ENCODE measurements at places on chromosomes 11 and 22.

DNA sequence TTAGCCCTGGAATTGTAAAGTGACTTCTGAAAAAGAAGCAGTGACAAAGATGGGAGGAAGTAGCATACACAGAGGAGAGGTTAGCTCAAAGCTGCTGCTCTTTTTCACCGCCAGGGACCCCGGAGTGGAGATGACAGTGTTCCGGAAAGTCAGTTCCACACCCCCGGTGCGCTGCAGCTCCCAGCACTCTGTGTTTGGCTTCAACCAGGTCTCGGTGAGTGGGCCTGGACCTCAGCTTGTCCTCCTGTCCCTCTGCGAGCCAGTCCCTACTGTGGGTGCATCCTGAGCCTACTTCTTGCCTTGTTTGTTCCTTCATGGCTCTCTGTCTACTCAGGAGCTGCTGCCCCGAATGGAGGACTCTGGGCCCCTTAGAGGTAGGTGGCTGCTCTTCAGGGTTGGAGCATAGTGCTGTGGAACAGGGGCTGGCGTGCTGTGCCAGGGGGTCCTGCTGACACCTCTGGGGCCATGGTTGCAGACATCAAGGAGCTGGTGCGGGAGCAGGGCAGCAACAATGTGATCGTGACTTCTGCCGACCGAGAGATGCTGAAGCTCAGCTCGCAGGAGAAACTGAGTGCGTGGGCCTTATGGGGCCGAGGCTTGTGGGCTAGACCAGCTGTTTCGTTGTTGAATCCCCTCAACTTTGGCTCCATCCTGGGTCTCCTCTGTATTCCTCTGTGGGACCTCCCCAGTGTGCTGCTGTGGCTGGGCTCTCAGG is 1.7 kb downstream of the PCNX3 start:
- no peak for DNase-seq

DNA sequence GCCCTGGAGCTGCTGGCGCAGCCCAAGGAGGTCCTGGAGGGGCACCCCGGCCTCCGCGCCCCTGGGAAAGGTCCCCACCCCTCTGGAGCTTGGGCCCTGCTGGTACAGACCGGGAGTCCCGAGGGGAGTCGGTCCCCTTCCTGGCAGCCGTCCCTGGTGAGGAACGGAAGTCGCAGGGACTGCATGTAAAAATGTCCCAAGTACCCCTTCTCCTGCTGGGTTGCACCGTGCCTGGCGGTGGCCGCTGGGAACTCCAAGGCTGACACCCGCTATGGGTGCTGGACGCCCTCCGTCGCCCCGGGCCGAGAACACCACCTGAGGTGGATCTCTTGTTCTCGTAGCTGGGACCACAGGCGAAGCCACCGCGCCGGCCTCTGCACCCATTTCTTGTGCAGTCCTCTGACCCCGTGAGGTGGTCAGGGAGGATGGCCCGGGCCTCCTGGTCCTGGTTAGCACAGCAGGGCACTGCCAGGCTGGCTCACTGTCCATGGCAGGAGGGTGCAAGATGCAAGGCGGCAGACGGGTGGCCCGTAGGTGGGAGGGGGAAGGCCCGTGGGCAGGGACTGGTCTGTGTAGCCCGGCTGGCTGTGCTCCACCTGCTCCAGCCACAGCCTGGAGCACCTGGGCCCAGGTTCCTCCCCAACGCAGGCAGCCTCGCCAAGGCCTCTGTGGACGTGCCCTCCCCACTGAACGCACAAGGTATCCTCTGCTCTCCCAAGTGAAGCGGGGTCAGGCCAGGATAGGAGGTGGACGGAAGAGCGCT is 165.2 kb downstream of the IGLL1 start:
- no peak for DNase-seq

- peak; percentile 55 for DNase-seq
These were observed 271.8 kb downstream of the TBC1D22A start for GRCh38 chr22:47034076-47034808.

DNA sequence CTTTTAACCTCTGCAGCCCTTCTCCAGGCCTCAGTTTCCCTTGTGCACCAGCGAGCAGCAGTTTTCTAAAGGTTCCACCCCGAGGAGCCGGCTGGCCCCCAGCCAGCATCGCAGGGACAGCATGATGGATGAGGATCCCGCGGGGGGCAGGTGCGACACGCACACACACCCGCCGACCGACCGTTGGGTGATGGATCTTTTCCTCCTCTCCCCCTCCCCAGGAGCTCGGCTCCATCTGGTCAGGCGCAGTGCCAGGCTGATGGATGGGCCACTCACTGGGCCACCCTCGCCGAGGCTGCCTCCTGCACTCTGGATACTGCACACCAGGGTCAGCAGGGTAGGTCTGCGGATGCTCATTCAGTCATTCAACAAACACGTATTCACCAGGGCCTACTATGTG is 12.8 kb upstream of the CABP7 start:
- DNase-seq: peak; percentile 75

DNA sequence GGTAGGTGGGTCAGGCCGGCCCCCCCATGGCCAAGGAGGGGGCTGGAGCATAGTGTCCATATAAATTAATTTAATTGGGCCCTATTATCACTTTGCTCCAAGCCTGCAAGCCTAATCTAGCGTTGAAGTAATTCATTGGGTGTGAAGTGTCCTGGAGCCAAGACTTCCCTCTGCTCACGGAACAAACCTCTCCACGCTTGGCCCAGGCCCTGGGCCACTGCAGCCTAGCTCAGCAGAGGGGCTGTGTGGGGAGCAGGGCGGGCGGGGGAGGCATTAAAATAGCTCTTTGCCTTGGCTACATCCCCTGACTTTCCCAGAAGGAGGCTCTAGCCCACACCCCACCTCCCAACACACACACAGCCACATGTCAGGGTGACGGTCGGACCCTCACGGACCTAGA is 73.5 kb downstream of the THAP12 start:
- no peak for DNase-seq

DNA sequence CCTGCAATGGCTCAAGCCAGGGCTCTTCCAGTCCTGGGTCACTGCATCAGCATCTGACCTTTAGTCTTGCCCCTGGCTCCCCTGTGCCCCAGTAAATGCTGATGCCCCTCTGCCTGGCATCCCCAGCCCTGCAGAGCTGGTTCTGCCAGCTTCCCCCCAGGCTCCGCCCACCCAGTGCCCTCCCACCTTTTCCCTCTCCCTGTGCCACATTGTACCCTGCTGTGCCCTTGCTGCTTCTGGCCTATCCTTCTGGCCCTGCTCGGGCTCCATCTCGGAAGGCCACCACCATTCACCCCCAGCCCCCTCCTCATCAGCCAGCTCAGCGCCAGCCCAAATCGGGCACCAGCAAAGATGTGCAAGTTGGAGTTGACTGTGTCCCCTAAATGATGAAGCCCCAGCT is 7.4 kb downstream of the CAPN5 start:
- no peak for DNase-seq

GRCh38 chr22:25729016-25729995 is 12.7 kb upstream of the MYO18B start:
- DNase-seq: no peak

DNA sequence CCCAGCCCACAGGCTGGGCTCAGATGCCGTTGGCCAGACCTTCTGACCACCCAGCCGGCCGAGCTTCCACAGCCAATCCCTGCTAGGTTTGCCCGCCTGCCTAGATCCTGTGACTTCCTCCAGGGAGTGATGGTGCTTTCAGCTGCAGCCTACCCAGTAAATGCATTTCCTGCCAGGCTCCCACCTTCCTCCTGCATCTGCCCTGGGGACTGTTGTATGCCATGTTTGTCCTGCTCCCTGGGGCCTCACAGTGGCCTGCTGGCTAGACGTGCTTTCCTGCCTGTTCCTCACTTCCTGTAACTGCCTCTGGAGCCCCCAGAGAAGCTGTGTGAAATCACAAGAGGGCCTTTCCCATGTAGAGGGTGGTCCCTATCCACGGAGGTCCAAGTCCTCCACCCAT is 86.2 kb downstream of the GALNT18 start:
- no peak for DNase-seq

GRCh38 chr22:46119729-46120419 is 30.5 kb upstream of the PPARA start:
- DNase-seq: no peak

- DNase-seq: no peak
These were observed 194.3 kb upstream of the MTNR1B start for GRCh38 chr11:92775003-92775676.

DNA sequence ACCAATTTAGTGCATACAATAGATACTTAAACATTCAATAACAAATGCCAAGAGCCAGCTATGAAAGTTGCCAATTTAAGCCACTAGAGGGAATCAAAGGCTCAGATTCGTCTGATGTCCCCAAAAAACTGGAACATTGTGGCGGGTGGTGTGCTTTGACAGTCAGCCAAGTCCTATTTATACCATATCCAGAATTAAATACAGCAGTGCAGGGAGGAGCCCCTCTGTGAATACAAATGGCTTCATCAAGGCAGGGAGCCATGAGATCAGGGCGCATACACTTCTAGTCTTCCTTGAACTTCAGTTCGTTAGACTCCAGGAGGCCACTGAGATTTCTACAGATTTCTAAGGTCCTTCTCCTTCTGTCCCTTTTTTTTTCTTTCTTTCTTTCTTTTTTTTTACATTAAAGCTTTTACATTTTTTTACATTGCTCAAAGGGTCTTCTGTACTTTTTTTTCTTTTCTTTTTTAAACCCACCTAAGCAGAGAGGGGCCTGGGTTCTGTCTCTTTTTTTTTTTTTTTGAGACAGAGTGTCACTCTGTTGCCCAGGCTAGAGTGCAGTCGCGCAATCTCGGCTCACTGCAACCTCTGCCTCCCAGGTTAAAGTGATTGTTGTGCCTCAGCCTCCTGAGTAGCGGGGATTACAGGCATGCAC is 41.5 kb upstream of the HSPA8 start:
- peak; percentile 80 for DNase-seq

- peak; percentile 8 for DNase-seq
These were observed 801.7 kb downstream of the BRD1 start for GRCh38 chr22:49025791-49026493.

DNA sequence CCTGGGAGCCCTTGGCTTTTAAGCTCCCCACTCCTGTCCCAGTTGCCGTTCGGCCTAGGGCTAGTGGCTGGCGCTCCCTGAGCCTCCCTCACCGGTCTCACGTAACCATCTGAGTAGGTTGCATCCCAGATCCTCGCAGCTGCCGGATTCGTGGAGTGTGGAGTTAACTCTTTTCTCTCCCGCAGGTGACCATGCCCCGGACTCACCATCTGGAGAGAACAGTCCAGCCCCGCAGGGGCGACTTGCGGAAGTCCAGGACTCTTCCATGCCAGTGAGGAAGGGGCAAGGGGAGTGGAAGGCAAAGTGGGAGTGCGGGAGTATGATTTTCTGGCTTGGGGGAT is 902 bp downstream of the MUS81 start:
- peak; percentile 57 for DNase-seq

DNA sequence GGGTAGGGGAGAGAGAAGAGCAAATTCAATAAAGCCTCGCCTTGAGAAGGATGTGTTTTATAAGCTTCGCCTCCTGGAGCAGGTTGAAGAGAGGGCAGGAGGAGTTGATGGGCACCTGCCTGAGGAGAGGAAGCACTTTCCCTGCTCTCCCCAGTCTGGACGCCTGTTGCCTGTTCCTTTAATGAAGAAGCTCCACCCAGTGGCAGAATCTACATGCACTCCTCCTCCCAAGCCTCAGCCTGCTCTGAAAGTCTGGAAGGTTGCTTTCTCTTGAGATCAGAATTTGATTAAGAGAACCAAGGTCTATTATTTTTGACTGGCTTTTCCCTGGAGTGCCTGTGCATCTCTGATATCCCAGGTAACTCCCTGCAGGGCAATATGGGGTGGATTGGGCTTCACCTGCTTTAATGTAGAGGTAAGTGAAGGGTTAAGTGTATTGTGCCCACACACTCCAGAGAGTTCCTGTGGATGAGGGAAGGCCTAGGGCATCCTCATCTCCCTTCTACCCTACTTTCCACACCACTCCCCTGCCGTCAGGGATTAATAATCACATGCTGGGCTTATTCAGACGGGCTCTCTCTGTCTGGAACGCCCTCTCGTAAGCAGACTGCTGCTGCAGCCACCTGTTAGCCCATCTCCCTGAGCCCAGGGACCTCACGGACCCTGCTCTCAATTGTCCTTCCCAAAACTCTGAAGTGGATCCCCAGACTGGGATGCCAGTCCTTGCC is 22.3 kb downstream of the NTM start:
- DNase-seq: no peak

DNA sequence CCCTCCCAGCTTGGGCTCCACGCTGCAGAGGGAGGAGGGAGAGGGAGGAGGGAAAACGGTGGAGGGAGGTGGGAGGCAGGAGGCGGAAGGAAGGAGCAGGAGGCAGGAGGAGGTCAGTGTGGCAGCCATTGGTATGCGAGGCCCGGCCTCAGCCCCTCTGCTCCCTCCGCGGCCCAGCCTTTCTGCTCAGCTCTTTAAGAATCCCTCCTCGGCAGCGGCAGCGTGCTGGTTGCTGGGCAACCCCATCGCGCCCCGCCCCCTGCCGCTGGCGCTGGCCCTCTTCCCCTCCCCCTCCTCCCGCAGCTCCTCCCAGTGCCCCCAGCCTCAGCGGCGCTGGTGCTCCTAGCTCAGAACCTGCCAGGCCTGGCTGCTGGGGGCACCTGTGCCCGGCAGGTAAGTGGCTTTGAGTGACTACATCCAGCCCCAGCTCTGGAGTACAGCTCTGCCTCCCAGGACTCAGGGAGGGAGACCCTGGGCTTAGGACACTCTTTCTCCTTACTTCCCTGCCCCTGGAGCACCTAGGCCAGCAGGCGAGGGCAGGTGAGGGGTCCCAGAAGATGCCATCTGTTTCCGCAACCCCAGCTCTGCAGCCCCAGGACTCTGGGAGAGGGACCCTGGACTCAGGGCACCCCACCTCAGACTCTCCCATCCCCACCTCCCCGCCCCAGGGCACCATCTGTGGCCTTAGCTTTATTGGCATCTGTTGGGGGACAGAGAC is 7.2 kb upstream of the FLRT1 start:
- peak; percentile 73 for DNase-seq

- no peak for DNase-seq
These were observed 11.8 kb upstream of the PDGFD start for GRCh38 chr11:104175769-104176168.

GRCh38 chr22:45205276-45205925 is 35.3 kb downstream of the KIAA0930 start:
- DNase-seq: no peak

DNA sequence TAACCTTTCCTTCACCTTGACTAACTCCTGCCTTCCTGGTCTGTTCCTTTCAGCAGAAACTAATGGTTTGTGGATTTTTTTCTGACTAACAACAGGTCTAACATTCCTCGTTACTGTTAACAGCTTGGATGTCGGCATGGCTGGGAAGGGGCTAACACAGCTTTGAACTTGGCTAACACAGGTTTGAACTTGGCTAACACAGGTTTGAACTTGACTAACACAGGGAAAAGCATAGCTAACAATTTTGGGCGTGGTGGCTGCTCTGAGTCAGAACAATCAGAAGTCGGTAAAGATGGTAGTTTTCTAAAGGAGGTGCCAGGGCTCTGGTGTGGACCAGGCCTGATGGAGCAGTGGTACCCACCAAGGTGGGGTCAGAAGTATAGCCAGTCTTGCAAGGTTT is 16.1 kb downstream of the MIAT start:
- no peak for DNase-seq

Data from NCI-H2171 treated with DMSO at 0.1 percent for 48 hours (cell line).